ENCODE measurements at places on chromosomes 1 and 21.

DNA sequence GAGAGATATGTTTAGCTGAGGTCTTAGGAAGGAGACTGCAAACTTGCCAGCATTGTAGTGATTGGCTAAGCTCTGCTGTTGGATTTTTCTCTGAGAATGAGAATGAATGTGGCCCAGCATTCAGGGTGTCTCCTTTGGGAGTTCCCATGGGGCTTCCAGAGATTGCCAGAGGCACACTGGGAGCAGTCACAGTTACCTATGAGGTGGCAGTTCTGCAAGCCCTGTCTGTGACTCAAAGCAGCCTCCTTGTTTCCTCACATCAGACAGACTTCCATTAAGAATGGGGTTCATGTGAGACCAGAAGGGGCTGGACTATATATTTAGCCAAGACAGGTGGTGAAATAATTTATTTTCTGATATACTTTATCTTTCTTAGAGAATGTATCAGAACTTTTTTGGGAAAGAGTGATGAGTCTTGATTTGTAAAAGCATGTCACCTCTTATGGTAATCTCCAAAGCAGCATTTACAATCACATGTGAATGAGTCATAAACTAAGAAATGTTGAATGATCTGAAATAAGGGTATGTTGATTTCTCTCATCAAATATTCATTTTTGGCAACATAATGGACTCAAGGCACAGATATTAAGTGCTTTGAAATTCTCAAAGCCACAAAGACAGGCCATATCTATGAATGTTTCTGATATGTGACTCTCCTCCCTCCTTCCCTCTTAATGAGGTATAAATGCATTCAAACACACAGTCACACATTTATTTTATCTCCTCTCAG is 9.5 kb upstream of the SLC19A2 start:
- DNase-seq, result no peak

- no peak for DNase-seq
Observed at GRCh38 chr1:38559446-38560165, 300.0 kb downstream of the RRAGC start.

GRCh38 chr1:17289721-17290120 is 18.3 kb upstream of the PADI4 start:
- no peak for DNase-seq

DNA sequence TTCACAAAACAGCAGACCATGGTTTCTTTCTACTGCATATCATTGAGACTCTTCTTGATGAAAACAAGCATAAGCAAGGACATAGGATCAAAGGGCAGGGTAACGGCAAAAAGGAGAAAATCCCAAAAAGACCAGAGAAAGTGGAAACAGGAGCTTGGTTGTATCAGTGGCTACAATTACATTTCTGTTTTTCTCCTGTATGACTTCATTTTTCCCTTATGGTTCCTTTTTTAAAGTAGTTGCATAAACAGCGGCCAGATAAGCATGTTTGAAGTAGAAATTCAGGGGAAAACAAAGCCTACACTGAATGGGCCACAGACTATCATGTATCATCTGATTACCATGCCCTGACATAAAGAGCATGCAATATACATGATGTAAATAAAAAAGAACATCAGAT is 4.6 kb downstream of the EGLN1 start:
- DNase-seq, result no peak

GRCh38 chr1:224183591-224184312 is 712 bp downstream of the DEGS1 start:
- peak; percentile 51 for DNase-seq

- DNase-seq, result no peak
Observed at GRCh38 chr1:39617488-39618049, 21.9 kb downstream of the HEYL start.

- peak; percentile 26 for DNase-seq
Observed at GRCh38 chr21:32921632-32922230, 104.0 kb upstream of the OLIG2 start.

- peak; percentile 56 for DNase-seq
Observed at GRCh38 chr1:2382621-2383361, 8.6 kb downstream of the MORN1 start.

DNA sequence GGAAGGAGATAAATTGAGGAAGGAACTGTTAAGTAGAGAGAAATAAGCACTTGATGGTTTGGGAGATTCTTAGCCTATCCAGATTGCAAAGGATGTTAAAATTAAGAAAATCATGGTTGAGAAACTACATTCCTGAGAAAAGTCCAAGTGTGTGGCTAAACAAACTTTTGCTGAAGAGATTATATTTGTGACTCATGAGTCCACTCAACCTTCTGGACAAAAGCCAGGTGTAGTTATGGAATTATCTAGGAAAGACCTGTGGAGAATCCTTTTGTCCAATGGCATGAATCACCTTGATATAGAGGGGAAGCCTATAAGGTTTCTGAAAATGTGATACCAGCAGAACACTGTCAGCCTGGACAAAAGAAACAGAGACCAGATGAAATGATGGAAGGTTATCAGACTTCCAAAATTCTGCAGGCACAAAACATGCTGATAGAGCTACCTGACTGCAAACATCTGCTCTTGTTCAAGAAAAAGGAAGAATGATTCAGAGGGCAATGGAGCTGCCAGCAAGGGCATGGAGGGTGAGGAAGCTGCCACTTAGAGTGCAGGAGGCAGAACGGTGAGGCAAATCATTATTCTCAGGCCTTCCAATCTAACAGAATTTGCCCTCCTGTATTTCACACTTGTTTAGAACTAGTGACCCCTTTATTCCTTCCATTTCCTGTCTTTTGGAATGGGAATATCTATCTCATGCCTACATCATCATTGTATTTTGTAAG is 300.6 kb upstream of the PRMT6 start:
- DNase-seq, result no peak

GRCh38 chr1:8651236-8651890 is 166.1 kb downstream of the RERE start:
- DNase-seq, result no peak

- DNase-seq, result no peak
Observed at GRCh38 chr1:192737306-192737705, 71.5 kb upstream of the RGS2 start.

All from neural crest cell (in vitro differentiated cells).